AG10803 (cell line): ENCODE measurements at places on chromosomes 11 and 22.
A peak's percentile ranks its signal among the peaks of the same experiment; 100 is the strongest.

DNA sequence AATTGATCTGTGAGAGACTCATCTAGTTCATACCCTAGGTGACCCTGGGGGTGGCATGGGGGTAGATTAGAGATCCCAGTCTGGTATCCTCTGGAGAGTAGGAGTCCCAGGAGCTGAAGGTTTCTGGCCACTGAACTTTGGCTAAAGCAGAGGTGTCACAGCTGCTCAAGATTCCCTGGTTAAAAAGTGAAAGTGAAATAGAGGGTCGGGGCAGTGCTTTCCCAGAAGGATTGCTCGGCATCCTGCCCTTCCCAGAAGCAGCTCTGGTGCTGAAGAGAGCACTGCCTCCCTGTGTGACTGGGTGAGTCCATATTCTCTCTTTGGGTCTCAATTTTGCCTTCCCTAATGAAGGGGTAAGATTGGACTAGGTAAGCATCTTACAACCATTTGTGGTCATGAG, 653 bp downstream of the IL18BP start:
- peak; percentile 61 for DNase-seq

GRCh38 chr11:14905104-14906033, 13.3 kb upstream of the CYP2R1 start:
- peak; percentile 16 for DNase-seq

DNA sequence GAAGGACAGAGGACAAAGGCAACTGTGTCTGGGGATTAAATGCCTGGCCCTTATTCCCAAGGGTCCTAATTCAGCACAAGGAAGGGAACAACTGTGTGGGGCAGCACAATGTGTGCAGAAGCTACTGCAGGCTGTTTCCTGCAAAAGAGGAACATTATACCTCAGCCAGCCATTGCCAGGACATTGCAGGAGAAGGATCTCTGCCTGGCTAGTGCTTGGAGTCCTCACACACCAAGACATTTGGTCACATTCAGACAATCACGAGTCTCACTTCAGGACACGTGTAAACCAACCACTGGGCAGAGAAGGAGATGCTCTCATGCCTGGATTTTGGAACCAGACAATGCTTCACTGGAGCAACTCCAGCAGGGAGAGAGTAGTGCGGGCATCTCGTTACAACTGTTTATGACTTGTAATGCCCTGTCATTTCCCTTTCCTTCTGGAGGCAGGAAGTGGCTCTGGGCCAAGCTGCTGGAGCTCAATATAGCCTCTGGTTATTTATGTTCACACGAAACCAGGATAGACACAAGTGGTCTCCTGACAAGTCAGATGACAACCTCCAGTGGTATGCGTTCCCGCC, 23.9 kb upstream of the ZC3H12C start:
- peak; percentile 66 for DNase-seq

- no peak for DNase-seq
These were observed 436.0 kb downstream of the ETS1 start for GRCh38 chr11:128151338-128151737.

DNA sequence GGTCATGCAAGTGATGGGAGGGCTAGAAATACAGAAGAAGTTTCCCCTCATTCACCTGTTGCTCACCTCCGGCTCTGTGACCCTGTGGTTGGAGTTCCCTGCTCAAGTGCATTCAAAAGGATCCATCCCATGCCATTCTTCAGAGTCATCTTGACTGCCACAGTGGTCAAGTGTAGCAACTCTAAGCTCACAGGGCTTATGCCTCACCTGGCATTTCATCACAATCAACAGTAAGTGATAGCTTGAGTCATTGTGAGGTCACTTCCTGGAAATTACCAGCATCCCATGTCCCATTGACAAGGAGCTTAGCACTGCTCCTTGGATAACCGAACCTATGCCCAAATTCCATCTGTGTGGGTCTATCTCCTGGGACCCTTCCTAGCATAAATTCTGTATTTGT, 55.6 kb downstream of the OR4C45 start:
- no peak for DNase-seq

- DNase-seq: no peak
These were observed 17.5 kb upstream of the SHANK2 start for GRCh38 chr11:71269603-71270511.

DNA sequence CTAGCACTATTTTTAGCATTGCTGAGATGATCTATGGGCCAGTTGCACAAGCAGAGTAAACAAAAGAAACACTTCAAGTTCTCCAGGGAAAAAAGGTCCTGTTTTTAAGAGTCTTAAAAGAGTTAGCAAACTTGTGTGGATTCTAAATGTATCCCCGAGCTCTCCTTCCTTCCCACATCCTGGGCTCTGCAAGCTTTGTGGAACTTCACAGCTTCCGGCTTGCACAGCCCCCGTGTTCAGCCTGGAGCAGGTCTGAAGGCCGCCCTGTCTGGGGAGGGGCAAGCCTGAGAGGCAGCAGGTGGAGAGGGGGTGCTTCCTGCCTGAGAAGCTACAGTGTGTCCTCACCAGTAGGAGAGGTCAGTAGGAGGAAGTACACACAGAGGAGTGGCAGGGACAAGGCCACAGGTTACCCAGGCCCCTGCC, 35.1 kb upstream of the SUSD2 start:
- DNase-seq: peak; percentile 89

GRCh38 chr11:88340366-88340935, 2.9 kb upstream of the CTSC start:
- no peak for DNase-seq

DNA sequence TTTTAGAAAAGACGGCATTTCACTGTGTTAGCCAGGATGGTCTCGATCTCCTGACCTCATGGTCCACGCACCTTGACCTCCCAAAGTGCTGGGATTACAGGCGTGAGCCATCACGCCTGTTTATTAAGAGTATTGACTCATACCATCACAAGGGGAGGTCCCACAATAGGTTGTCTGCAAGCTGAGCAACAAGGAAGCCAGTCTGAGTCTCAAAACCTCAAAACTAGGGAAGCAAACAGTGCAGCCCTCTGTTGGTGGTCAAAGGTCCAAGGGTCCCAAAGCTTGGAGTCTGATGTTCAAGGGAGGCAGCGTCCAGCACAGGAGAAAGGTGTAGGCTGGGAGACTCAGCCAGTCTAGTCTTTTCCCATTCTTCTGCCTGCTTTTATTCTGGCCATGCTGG, 32.8 kb upstream of the LDLRAD3 start:
- no peak for DNase-seq

DNA sequence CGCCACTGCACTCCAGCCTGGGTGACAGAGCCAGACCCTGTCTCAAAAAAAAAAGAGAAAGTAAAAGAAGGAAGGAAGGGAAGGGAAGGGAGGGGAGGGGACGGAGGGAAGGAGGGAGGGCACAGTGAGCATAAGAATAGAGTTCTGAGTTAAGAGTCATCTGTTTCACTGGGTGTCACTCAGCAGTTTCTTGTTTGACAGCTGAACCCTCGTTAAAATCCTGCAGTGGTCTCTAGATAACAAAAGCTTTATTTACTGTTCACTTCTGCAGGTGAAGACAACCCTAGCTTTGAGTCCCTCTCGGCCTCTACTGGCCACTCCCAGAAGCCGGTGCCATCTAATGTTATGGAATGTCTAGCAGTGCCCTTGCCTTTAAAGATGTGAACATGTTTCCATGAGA, 71.2 kb downstream of the CLPB start:
- DNase-seq: no peak

GRCh38 chr11:1226226-1226985, 3.5 kb downstream of the MUC5B start:
- DNase-seq: no peak

DNA sequence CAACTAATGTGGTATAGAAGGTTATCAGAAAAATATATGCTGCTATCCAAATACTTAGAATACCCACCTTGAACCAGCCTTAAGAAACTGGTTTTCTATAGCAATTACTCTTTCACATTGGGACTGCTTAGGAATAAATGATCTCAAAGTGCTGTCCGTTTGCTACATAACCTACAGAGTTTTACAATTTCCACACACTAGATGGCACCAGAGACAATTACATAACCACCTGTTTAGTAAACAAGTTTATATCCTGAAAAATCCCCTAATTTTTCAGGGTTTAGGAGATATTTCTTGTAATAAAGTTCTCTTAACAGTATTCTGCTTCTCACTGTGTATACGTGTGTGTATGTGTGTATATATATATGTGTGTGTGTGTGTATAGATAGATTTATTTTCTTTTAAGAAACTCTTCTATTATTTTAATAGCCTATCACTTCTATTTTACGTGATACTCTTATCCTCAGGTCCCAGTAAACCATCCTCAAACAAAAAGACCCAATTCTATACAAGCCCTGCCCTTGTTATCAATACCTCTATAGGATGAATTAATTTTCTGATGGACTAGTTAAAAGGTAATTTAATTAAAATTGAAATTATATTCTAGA, 6.7 kb upstream of the OR5I1 start:
- DNase-seq: peak; percentile 21

GRCh38 chr11:44753961-44754645, 27.3 kb downstream of the TSPAN18 start:
- peak; percentile 86 for DNase-seq

DNA sequence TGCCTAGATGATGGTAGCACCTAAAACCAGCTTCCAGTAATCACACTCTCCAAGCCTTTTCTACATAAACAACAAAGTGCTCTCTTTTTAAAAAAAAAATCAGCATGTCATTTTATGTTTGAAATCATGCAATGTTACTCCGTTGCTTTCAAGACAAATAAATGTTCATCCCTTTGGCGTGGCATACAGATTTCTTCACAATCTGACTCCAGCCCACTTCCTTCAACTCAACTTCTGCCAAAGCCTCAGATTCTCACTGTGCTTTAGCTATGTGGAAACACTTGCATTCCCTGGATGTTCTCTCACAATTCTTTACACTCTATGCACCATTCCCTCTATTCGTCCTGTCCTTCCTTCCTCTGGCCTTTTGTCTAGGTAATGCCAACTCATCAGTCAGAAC, 206.3 kb upstream of the BLID start:
- DNase-seq: peak; percentile 96

DNA sequence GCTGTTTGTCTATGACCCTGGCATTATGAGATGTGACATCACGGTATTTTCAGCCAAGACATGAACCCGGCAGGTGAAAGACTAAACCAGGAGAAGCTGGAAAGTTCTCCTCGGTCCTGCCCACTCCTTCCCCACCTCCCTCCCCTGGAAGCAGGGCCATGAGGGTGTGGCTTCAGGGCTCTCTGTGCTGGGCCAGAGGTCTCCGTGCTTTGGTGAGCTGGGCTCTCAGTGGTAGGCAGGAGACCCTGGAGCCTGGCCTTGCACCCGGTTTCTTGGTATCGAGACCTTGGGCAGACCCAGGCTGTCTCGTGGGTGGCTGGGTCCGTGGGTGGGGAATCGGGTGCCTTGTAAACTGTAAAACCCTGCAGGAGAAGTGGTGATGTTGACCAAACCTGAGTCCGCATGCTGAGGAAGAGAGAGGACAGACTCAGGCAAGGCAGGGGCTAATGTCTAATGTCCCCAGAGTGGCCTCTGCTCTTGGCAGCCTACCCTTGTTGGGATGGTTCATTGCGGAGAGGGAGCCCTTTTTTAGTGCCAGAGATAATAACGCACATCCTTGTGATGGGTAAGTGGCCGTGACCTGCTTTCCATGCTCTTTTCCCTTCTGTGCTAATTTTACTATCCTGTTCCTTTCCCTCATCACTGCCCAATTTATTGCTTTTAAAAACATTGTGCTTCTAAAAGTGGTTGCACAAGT, 48.6 kb upstream of the PARVG start:
- no peak for DNase-seq

- DNase-seq: no peak
These were observed 8.1 kb downstream of the OR8A1 start for GRCh38 chr11:124577716-124578427.

GRCh38 chr11:58659910-58660570, 37.6 kb downstream of the CNTF start:
- DNase-seq: no peak

DNA sequence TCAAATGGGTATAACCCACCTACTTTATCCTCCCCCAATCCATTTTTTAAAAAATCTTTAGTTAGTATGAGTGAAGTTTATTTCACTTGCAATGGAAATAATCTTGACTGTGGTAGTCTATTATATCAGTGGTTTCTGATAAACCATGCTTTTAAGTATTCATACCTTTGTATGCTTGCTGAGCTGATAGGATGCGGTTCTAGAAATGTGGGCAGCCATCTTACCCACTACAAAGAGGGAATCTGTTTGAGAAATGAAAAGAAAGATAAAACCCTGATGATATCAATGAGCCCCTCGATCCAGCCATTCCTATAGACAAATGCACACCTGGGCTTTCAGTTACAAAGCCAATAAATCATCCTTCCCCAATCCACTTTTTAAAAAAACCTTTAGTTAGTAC, 13.8 kb upstream of the PVALB start:
- DNase-seq: no peak

DNA sequence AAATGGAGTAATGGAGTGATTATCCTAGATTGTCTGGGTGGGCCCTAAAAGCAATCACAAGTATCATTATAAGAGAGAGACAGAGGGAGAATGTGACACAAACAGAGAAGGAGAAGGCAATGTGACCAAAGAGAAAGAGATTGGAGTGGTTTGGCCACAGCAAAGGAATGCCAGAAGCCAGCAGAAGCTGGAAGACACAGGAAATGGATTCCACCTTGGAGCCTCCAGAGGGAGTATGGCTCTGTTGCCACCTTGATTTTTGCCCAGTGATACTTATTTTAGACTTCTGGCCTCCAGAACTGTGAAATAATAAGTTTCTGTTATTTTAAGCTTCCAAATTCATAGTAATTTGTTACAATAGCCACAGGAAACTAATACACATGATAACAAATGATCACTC, 36.8 kb upstream of the OR5P2 start:
- no peak for DNase-seq

- no peak for DNase-seq
These were observed 2.5 kb downstream of the SYVN1 start for GRCh38 chr11:65131895-65132237.

- no peak for DNase-seq
These were observed 9.2 kb downstream of the PRR5 start for GRCh38 chr22:44711241-44711560.

- DNase-seq: no peak
These were observed 13.1 kb downstream of the PACS1 start for GRCh38 chr11:66082946-66083698.

GRCh38 chr11:110148775-110149744, 55.9 kb downstream of the ZC3H12C start:
- peak; percentile 34 for DNase-seq

DNA sequence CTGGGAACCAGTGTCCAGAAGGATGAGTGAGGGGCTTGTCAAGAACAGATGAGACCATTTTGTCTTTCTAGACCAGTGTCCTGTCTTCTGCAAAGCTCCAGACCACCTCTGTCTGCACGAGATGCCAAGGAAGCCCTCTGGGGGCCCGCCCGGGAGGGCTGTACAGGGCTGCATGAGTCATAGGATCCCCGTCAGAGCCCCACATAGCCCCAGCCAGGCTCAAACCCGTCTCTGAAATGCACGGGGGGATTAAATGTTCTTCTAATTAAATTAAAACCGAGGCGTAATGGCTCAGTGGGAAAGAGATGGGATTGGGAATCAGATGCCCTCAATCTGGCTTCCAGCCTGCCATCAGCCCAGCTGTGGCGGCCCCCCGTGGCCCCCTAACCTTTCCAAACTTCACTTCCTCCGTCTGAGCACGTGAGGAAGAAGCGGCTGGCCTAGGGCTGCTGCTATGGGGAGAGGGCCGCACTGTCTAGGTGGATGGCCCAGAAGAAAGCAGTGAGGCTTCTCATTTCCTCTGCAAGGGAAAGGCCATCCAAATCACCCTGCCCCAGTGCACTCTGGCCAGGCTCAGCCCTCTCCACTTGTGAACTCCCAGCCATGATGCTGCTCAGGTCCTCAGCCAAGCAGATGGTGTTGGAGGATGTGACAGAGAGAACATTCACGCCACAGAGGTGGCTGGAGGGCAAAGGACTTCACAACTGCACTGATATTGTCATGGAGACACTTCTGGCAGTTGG, 32.8 kb downstream of the KCNQ1OT1 start:
- no peak for DNase-seq
